Stimulated activated CD8-positive, alpha-beta memory T cell treated with anti-CD3 and anti-CD28 coated beads, Interleukin-4, amount 100 ng/mL, for 4 hours (primary cell): ENCODE measurements at places on chromosomes 6 and 20.

- no peak for DNase-seq
Observed at GRCh38 chr20:43824309-43825050, 90.2 kb upstream of the TOX2 start.

DNA sequence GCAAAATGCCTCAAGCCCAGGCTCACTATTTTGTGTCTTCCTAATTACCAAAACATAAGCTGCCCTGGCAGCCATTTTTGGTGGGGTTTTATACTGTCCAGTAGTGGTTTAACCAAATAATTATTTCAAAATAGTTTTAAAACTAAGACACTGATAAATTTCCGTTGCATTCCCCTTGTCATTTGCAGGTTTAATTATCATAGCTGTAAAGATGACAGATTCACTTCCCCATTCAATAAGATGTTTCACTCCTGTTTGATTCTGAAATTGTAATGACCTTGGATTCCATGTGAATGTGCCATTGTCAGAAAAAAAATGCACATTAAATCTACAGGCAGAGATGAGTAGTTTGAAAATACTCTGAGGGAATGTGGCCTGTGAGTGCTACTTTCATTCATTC lies 172.0 kb downstream of the COL9A1 start:
- DNase-seq: no peak

DNA sequence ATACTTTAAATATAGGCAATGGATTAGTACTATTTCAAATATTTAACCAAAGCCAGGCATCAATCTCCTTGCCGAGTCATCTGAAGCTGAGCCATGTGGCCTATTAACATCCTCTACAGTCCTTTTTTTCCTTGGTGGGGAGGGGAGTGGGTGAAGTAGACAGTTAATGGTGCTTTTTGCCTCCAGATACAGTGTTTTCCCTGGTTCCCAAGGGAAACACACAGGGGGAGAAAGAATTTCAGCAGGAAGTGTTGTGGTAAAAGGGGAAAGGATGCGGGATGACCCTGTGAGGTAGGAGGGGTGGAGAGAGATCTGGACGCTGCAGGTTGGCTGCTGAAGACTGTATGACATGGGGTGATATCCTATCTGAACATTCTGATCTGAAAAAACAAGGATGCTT lies 9.6 kb downstream of the CLDN20 start:
- DNase-seq: no peak

- DNase-seq: no peak
Observed at GRCh38 chr6:87341899-87342298, 2.7 kb upstream of the C6orf163 start.

DNA sequence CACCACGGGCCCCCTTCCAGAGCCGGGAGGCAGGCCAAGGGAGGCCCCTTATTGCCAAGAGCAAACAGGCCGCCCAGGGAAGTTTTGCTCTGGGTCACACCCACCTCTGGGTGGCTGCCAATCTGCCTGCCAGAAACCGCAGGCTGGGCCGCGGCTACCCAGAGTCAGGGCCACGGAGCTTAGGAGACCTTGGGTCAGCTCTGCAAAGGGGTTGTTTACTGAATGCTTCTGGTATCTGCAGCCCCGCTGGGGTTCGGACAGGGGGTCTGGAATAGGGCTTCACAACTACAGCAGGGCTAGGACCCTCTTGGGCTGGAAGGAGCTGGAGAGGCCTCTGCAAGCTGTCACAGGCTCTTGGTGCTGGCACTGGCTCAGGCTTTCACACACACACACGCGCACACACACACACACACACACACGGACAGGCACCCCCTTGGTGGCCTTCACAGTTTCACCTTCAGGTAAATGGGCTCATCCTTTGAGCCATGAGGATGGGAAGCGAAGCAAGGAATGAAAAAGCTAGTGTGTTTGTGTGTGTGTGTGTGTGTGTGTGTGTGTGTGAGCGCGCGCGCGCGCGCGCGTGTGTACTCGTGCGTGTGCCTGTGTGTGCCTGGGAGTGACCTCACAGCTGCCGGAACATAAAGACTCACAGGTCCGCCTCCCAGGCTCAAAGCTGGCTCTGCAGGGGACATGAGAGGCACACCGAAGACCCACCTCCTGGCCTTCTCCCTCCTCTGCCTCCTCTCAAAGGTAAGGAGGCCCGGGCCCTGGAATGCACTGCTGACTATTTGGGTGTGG lies at the start of gene CCN5:
CCN5 (plus strand) TSS at position 669 of the 798 bp plus-strand sequence; CDS start at position 691, 22 bp downstream.
- DNase-seq: no peak

DNA sequence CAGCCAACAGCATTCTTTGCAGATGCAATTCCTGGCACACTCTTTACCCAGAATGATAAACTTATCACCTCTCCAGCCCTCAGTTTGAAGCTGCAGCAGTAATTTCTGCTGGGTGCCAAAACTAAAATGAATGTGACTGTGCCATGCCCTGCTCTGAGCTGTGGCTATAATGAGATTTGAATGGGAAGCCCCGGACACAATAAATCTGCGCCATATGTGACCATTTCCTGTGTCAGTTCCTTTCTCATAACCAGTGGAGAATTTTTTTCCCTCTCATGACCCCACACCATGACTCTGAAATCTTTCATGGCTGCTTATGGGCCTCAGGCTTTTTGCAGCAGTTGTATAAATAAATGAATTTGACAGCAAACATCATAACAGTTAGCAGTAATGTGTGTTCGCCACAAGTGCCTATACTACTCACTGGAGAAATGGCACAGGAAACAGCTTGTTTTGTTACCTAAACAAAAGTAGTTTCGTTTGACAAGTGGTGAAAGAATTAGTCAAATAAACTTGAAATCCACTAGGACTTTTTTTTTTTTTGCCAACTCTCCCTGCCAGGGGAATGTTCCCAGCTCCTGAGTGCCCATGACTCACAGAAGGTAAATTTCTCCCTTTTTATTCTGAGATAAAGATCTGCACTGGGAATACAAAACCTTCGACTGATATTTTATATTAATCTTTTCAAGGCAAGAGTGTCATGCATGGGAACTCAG lies 408.4 kb downstream of the PKHD1 start:
- no peak for DNase-seq

GRCh38 chr6:142913036-142913510 lies 31.9 kb downstream of the HIVEP2 start:
- DNase-seq: no peak

- DNase-seq: no peak
Observed at GRCh38 chr6:24520929-24521546, 26.3 kb downstream of the ALDH5A1 start.

GRCh38 chr20:23419995-23420901 lies 1.0 kb downstream of the NAPB start:
- no peak for DNase-seq

- DNase-seq: no peak
Observed at GRCh38 chr6:16512544-16513290, 248.5 kb downstream of the ATXN1 start.

GRCh38 chr6:105058846-105059245 lies 101.9 kb downstream of the LIN28B start:
- DNase-seq: no peak

- no peak for DNase-seq
Observed at GRCh38 chr6:160031442-160031841, 62.6 kb downstream of the IGF2R start.
